ENCODE measurements at places on chromosomes 12 and 14.

DNA sequence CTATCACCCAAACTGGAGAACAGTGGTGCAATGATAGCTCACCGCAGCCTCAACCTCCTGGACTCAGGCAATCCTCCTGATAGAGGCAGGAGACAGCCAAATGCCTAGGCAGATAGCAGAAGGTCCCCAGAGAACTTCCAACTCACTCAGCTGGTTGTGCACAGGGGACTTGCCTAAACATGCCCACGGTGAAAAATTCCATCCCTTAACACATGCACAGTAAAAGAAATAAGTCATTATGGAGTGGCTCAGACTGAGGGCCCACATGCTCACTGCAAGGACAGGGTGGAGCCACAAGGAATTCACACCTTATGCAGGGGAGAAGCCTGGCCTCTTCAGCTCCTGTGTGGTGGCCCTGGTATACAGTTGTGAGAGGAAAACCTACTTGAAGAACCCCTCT lies 525.8 kb upstream of the ATP2B1 start:
- peak; percentile 37 for DNase-seq

DNA sequence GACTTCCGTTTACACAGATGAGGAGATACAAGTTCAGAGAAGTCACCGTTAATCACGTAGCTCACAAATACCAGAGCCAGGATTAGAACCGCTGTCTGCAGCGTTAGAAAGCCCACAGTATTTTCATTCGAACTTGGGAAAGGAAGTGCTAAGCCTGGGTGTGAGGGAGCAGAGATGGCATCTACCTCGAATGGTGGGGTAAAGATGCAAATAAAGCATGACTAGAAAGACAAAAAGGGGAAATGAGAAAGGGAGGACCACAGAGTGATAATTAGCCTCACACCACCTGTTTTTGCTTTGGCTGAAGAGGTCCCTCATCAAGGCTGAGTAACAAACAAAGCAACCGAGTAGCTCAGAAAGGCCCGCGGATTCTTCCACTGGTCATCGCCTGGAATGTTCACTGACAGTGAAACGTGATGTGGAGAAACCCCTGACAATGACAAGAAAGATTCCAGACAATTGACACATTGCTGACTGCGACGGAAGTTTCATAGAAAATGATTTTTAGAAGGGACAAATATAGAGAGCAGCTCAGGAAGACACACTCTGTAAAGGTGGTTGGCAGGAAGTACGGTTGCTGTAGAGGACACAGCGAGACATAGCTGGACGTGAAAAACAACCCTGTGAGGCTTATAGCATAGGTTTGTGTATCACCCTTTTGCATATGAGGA lies 31.5 kb upstream of the BHLHE41 start:
- no peak for DNase-seq

GRCh38 chr14:104594310-104595046 lies 10.1 kb downstream of the TMEM179 start:
- DNase-seq = no peak

- no peak for DNase-seq
These were observed 114.1 kb downstream of the RFLNA start for GRCh38 chr12:124408822-124409517.

GRCh38 chr14:101118233-101118632 lies 214.7 kb upstream of the RTL1 start:
- DNase-seq = no peak

GRCh38 chr14:69715725-69716477 lies 51.0 kb upstream of the SRSF5 start:
- DNase-seq = peak; percentile 92

DNA sequence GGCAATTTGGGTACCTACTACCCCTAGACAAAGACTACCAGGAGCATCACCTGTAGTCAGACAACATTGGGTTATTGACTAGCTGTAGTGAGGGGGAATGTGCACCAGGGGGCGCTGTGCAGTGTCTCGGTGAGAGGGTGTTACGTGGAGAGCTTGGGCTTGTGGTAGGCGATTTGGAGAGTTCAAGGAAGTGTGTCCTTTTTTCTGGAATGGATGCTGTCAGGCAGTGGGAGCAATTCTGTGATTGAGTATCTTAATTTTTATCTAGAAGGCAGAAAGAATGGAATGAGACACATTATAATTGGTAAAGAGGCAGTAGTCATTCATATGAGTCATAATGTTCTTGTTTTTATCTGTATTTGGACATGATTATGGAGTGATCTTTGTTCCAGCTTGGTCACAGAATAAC lies 187.7 kb downstream of the GALC start:
- no peak for DNase-seq

DNA sequence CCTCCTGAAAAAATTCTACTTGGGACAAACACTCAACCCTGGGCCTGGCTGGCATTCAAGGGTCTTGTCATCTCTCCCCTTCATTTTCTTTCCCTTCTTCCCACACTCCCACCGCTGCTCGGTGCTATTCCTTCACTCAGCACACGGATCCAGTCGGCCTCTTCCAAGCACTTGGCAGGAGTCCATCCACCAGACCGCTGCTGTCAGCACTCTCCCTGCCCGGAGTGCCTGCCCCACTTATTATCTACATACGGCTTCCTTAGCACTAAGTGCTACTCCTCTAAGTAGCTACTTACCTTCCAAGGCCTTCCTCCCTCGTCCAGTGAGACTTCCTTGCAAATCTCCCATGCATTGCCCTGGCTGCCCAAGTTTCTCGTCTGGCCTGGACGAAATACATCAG lies 29.8 kb downstream of the CALM1 start:
- DNase-seq = peak; percentile 76

DNA sequence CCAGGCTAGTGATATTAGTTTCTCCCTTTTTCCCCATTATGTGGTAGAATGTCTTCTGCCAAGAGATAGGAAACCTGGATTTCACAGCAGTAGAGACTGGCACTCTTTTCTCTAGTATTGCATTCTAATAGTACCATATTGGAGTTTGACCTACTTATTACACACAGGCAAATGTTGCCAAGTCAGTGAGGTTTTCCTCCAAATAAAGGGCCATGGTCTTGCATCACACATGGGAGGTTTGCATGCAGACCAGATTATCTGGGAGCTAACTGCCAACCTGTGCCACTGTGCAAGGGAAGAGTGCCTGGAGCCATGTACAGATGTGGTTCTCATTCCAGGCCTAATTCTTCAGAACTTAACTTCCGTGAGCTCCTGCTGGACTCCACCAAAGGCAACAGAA lies 113.3 kb downstream of the ANO6 start:
- DNase-seq = peak; percentile 14

DNA sequence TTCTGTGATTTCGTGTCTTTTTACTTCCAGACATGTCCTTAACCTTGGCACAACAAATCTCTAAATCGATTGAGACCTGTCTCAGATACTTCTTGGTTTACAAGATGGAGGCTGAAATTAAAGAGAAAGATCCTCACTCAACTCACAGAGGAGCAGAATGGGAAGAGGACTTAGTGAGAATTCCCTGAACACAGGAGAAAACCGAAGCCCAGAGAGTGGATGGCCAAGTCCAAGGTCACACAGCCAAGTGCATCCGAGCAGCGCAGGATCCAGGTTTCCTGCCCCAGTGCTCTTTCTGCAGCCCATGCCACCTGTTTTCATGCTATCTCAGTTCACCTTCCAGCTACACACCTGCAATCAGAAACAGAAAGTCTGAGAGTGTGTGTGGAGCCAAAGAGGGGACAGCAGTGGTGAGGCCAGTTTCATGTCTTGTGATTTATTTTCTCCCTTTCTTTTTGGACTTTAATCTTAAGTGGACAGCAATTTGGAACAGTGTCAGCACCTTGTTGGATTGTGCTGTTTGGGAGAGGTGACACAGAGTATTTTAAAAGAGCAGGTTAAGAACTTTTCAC lies 22.9 kb upstream of the TCL1B start:
- DNase-seq = no peak

DNA sequence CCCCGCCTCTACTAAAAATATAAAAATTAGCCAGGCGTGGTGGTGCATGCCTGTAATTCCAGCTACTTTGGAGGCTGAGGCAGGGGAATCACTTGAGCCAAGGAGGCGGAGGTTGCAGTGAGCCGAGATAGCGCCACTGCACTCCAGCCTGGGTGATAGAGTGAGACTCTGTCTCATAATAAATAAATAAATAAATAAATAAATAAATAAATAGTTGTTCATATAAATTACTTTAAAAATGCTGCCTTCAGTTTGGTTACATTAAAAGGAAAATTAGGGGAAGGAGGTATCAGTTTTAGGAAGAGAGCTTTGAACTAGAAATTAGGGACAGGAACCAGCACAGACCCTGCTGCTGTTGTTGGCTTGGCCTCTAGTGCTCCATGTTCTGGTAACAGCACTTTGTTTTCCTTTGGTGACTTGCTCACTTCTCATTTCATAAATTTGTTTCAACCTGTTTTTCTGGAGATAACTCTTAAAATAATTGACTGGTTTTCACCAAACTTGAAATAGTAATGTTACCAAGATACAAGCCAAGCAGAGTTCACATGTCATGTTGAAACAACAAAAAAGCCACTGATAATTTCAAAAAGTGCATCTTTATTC lies 22.9 kb upstream of the PTPRB start:
- no peak for DNase-seq

- DNase-seq = peak; percentile 68
These were observed 11.0 kb downstream of the PTGER2 start for GRCh38 chr14:52325126-52325525.

DNA sequence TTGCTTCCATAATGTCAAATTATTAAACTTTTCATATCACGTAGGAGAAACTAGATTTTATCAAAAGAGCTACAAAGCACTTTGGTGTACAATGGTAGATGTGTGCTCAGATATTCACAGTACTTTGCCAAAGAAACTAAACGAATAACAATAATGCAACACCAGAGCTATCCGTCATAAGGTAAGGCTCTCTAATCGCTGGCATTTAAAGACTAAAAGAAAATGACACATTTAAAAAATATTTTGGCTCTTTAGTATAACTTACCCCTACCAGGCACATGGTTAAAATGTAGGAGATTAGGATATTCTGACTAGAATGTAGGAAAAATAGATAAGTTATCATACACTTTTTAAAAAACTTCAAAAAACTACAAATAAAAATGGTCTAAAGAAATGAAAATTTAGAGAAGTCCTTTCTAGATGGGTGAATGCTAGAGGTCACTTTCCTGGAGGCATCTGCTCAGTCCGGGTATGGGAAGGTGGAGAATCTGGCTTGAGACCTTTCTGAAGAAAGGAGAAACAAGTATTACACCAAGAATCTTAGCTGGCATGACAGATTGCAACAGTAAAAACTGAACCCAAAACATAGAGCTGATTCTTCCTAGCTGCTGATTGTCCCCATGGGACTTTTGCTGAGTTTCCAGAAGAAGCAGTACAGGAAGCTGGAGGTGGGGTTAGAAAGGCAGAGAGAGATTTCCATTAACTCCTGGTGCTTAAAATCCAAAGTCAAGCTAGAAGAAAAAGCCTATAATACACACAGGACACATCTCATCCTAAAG lies 67.9 kb downstream of the FAR2 start:
- peak; percentile 67 for DNase-seq

- DNase-seq = no peak
These were observed 24.3 kb upstream of the RGS6 start for GRCh38 chr14:71907793-71908515.

GRCh38 chr12:48988030-48988649 lies 10.0 kb downstream of the WNT1 start:
- DNase-seq = peak; percentile 52

GRCh38 chr12:29516431-29516875 lies 19.0 kb upstream of the OVCH1 start:
- peak; percentile 62 for DNase-seq

GRCh38 chr14:89811954-89812575 lies 142.5 kb downstream of the EFCAB11 start:
- no peak for DNase-seq

DNA sequence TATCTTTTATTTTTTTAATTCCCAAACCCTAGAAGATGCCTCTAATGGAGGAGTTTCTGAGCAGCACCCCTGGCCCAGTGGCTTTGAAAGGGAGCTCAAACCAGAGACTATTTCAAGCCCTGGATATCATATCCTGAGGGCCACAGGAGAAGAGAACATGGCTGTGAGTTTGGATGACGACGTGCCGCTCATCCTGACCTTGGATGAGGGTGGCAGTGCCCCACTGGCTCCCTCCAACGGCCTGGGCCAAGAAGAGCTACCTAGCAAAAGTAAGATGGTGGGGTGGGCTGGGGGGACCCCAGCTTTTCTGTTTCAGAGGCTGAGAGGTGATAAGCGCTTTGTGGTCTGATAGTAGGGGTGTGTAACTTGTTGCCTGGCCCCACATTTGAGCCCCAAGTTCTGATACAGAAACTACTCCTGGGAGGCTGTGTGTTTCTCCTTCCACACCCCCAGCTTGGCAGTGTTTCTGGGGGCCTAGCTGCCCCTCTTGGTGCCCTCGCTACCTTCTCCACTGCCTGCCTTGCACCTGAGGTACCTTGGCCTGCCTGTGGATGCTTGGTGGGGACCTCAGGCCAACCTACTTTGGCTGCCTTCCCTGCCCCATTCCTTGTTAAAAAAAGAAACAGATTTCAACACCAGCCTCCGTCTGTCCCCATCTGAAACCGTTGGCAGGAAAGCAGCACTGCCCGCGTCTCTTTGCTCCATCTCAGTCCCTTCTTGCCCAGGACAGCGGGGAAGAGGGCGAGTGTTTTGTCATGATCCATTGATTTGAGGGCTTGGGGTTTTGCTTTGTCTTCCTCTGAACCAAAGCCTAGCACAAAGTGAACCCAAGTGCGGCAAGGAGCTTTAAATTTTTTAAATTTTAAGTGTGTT lies 5.7 kb downstream of the TPCN1 start:
- no peak for DNase-seq

DNA sequence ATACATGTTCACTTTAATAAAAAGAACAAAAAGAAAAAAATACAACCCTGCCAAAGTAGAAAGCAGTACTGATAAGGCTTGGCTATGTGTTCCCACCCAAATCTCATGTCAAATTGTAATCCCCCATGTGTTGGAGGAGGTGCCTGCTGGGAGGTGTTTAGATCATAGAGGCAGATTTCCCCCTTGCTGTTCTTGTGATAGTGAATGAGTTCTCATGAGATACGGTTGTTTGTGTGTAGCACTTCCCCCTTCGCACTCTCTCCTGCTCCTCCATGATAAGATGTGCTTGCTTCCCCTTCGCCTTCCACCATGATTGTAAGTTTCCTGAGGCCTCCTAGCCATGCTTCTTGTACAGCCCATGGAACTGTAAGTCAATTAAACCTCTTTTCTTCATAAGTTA lies 59.9 kb downstream of the USP15 start:
- no peak for DNase-seq

DNA sequence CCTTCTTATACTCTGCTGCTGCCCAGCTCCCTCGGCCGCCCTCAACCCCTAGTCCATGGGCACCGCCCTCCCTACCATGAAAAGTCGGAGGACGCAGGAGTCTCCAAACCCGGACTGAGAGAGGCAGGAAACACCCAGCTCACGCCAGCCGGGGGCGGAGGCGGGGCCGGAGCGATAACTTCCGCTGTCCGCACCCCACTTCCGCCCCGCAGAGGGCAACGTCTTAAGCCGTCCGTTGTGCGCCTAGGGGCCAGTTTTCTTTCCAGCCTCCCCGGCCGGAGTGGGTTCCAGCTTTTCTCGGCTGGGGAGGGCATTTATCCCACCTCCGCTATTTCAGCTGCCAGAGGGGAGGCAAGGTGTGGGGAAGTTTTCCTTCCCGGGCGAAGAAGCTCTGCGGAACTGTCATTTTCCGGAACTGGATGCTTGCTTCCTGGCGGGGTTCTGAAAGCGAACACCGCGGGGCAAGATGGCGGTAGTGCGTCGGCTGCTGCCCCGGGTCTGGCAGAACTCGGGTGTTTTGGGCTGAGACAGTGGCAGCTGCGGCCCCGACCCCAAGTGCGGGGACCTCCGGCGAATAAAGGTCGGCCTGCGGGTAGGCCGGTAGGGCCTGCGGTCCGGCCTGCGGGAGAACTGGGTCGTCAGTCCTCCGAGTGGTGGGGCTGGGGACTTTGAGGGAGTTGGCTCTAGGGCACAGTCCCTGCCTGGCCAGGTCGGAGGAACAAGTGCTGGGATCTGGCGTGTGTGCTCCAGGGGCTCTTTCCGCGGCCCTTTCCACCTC lies at the start of the genes KCTD10 and UBE3B:
TSS of gene KCTD10 (minus strand) at position 116 of the 778 bp plus-strand sequence. CDS start at position 78, 38 bp downstream.
TSS of gene UBE3B (plus strand) at position 450 of the 778 bp plus-strand sequence. CDS start 5,918 bp downstream, outside the sequence.
- peak; percentile 94 for DNase-seq

Measured in choroid plexus epithelial cell (primary cell).